Activated CD8-positive, alpha-beta T cell treated with anti-CD3 and anti-CD28 coated beads for 36 hours (primary cell): ENCODE measurements at places on chromosomes 6 and 20. TPM values are rescaled to one million over a fixed set of nuclear protein-coding genes. Genes with fewer than 3 reads are reported as not detected.

OR2J3 gene
- total RNA-seq, result not detected

GRCh38 chr20:48875233-48875913 is 46.1 kb upstream of the ARFGEF2 start:
- H3K27me3 ChIP-seq, result no peaks in the 10 kb centered on the region
- peaks cover 16% of the 10 kb centered on the region for H3K4me1 ChIP-seq
- H3K36me3 ChIP-seq, result peaks cover 4% of the 10 kb centered on the region
- H3K4me3 ChIP-seq, result no peak overlapping the region

PPP1R10 gene
- total RNA-seq, result 59.0 TPM

DNA sequence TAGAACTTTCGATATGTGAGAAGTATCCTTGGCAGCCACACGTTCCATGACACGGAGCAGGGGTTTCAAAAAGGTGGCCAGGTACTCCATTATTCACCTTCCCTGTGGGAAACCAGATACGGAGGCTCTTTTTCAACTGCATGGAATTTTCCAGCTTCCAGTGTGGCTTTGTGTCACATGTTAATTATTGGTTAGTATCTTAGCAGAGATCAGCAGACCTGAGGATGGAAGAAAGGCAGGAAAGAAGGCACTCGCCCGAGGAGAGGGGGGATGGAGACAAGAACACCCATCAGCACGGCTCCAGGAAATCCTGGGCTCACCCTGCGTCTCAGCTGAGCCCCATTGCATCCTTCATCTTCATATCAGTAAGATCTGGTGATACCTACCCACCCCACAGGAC is 115.5 kb downstream of the PXDC1 start:
- H3K4me1 ChIP-seq, result no peaks in the 10 kb centered on the region
- no peak for DNase-seq
- H3K27ac ChIP-seq, result no peak overlapping the region
- no peak overlapping the region for H3K4me3 ChIP-seq
- no peaks in the 10 kb centered on the region for H3K27me3 ChIP-seq

RNF146 gene
- 13.2 TPM for total RNA-seq

HLA-DPB1 gene
- 12.3 TPM for total RNA-seq

DNA sequence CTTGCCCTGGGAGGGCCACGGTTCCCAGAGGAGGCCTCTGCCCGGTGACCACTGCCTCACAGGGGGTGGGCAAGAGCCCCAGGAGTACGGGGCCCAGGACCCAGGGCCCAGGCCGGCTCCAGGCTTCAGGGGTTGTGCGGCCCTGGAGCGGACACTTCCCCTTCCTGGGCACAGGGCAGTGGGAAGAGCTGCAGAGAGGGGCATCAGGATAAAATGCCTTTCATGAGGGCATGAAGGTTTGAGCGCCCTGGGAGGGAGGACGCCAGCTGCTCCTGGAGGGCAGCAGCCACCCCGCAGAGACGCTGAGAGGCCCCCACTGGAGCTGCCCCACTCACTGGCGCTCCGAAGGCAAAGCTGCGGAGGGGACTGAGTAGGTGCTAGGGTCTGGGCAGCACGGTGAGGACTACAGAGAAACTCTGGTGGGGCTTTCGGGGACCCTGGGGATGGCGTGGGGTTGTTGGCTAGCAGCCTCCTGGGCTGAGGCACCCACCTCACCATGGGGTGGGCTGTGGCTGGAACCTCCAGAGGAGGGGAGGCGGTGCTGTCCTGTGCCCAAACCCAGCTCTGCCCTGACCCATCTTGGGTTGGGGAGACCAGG is 10.4 kb downstream of the LAMA5 start:
- DNase-seq, result no peak
- no peak overlapping the region for H3K27ac ChIP-seq
- H3K27me3 ChIP-seq, result no peaks in the 10 kb centered on the region
- no peaks in the 10 kb centered on the region for H3K36me3 ChIP-seq
- no peak overlapping the region for H3K4me3 ChIP-seq

RNF182 gene
- total RNA-seq, result not detected

- no peak overlapping the region for H3K4me3 ChIP-seq
- no peak for DNase-seq
- no peaks in the 10 kb centered on the region for H3K4me1 ChIP-seq
- peaks cover 2% of the 10 kb centered on the region for H3K27me3 ChIP-seq
- H3K36me3 ChIP-seq, result no peaks in the 10 kb centered on the region
- no peak overlapping the region for H3K27ac ChIP-seq
Observed at GRCh38 chr6:161308075-161308655, 34.3 kb upstream of the AGPAT4 start.

FOXC1 gene
- total RNA-seq, result not detected

DNA sequence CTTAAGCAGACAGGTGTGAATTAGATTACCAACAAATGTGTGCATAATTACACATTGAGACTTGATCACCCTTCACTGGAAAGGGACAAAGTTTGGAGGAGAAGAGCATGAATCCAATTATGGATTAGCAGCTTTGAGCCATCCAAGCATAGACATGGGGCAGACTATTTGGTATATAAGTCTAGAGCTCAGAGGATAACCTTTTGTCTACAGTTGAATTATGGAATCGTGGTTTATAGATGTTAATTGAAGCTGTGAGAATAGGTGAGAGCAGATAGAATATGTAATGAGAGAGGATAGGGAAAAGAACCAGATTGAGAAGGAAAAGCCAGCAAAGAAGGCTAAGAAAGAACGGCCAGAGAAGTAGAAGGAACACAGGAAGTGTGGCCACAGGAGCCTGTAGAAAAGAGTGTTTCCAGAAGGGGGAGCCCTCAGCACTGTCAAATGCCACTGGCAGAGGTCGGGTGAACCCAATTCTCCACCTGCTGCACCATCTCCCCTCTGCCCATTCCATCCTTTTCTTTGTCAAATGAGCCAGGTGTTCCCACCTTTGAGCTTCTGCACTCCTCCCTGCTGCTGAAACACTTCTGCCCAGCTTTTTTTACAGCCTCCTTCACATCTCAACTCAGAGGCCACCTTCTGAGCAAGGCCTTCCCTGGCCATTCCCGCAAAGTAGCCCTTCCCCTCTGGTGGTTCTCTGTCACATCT is 7.3 kb downstream of the DNTTIP1 start:
- H3K36me3 ChIP-seq, result peaks cover 29% of the 10 kb centered on the region
- H3K4me3 ChIP-seq, result no peak overlapping the region
- H3K4me1 ChIP-seq, result peaks cover 6% of the 10 kb centered on the region
- DNase-seq, result peak; percentile 83
- H3K27me3 ChIP-seq, result no peaks in the 10 kb centered on the region

DNA sequence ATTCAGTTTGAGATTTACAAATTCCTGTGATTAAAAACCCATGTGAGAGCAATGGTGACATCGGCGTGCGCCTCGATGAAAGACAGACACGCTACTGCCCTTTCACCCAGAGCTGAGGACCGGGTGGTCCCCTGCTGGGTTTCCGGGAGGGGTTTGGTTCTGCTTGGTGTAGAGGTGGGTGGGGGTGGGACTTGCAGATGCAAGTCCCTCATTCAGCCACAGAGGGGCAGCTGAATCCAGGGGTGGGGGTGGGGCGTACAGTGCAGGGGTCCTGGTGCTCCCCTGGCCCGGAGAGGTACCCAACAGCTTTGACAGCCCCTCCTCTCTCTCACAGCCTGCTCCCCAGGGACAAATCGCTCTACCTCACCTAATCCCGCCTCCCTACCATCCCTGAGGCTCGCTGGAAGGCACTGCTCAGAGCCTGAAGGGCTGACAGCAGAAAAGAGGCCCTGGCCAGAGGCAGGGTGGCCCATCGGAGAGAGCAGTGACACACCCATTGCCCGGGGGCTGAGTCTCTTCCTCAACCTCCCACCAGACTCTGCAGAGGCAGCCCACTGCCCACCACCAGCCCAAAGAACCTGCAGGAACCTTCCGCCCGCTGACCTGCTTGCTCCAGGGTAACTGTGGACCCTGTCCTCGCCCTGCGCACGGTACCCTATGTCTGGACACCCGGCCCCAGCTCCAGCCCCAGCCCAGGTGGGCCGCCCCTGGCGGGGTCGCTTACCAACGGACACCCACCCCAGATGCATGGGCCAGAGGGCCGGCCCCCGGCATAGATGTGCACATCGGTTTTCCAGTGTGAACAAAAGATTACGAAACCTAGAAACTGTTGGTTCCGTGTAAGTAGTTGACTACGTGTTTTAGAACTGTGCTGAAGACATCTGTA is 118.4 kb downstream of the JPH2 start:
- H3K4me1 ChIP-seq, result peaks cover 57% of the 10 kb centered on the region
- H3K27me3 ChIP-seq, result peaks cover 2% of the 10 kb centered on the region
- H3K36me3 ChIP-seq, result no peaks in the 10 kb centered on the region
- peak overlapping the region; percentile 57 for H3K4me3 ChIP-seq
- DNase-seq, result peak; percentile 27
